ENCODE measurements at places on chromosomes 3 and 15.
A peak's percentile ranks its signal among the peaks of the same experiment; 100 is the strongest.

GRCh38 chr3:56693750-56694149, 10.7 kb upstream of the TASOR start:
- peak; percentile 56 for DNase-seq

GRCh38 chr15:28096670-28097431, 2.3 kb downstream of the OCA2 start:
- DNase-seq, result no peak

DNA sequence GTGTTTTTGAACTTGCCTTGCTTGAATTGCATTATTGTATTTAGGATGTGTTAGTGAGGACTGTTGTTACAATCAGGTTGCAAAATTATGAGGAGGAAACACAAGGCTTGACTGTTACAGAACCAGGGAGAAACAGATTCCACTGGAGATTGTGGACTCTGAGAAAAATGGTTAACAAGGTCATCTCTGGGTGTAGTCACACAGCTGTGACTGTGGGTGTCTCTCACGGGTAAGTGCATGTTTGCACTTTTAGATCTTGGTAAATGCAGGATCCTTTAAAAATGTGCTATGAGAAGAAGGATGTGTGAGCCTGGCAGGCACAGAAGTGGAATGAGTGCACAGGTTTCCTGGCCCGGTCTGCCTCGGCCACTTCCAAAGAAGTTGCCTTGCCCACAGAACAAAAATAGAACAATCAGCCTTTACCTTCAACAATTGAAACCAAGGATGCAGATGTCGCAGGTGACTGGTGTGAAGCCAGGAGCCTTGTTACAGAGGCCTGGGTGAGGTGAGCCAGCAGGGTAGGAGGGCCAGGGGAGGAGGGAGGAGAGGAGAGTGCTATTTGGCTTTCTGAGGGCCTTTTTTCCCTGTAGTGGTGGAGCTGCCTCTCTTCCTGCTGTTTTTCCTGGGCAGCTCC, 68.0 kb downstream of the ABHD5 start:
- no peak for DNase-seq

- no peak for DNase-seq
Observed at GRCh38 chr15:74964794-74965193, 8.2 kb upstream of the RPP25 start.

- DNase-seq, result no peak
Observed at GRCh38 chr3:10942690-10943205, 49.8 kb upstream of the SLC6A1 start.

GRCh38 chr3:52135332-52135731, 18.9 kb downstream of the POC1A start:
- no peak for DNase-seq

DNA sequence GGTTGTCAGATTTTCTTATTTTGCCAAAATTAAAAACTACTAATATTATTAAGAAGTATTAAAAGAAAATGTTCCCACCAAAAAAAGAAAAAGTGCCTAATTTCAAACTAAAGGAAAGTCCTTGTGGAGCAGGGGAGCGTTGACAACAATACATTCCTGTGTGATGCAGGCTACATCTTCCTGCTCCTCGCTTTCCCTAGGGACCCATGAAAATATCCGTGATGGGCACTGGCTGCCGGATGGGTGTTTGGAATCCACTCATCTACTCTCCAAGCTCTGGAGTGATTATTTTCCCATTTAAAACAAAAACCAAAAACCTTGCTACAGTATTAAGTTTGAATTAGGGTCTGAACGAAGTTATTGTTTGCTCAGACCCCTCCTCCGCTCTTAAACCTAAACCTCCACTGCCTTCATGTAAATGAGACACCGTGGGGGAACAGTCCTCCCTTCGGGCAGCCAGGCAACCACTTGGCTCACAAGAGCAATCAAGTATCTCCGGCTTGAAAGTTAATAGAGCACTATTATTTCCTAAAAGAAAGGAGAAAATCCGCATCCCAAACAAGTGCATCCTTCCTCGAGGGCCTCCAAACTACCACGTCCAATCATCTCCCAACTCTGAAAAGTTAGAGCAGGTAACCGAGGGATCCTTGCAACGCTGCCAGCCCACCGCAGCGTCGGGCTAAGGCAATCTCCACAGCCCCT, 1.5 kb downstream of the ITGB5 start:
- no peak for DNase-seq

DNA sequence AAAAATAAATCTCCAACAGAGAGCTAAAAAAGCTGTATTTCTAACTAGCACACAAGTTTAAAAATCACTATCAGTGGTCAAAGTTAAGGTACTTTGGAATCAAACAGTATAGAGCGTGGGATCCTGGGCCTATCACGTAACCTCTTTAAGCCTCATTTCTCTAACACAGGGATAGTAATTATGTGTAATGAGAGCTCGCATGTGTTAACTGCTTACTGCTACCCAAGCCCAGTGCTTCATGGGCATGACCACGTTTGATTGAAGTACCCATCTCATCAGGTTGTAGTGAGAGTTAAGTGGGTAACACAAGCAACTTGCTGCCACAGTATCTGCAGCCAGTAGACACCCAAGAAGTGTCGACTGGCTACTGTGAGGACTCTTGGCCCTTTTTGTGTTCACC, 28.2 kb upstream of the NOX5 start:
- DNase-seq, result no peak

DNA sequence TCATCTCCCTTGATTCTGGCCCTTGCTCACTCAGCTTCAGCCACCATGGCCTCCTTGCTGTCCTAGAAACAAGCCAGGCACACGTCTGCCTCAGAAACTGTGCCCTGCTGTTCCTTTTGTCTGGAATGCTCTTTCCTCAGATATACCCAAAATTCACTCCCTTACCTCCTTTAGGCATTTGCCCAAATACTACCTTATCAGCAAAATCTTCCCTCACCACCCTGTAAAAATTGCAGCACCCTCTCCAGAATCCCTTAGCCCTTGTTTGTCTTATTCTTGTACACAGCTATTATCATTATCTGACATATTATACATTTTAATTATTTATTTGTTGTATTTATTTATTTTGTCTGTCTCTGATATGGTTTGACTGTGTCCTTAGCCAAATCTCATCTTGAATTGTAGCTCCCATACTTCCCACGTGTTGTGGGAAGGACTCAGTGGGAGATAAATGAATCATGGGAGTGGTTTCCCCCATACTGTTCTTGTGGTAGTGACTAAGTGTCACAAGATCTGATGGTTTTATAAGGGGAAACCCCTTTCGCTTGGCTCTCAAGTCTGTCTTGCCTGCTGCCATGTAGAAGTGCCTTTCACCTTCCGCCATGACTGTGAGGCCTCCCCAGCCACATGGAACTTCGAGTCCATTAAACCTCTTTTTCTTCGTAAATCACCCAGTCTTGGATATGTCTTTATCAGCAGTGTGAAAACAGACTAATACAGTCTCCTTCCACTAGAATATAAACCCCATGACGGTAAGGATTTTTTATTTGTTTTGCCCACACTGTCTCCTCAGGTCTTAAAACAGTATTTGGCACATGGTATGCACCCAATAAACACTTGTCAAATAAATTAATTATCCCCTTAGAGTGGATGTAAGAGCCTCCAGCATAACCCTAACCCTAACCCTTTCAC, 60.0 kb upstream of the STT3B start:
- DNase-seq, result no peak

DNA sequence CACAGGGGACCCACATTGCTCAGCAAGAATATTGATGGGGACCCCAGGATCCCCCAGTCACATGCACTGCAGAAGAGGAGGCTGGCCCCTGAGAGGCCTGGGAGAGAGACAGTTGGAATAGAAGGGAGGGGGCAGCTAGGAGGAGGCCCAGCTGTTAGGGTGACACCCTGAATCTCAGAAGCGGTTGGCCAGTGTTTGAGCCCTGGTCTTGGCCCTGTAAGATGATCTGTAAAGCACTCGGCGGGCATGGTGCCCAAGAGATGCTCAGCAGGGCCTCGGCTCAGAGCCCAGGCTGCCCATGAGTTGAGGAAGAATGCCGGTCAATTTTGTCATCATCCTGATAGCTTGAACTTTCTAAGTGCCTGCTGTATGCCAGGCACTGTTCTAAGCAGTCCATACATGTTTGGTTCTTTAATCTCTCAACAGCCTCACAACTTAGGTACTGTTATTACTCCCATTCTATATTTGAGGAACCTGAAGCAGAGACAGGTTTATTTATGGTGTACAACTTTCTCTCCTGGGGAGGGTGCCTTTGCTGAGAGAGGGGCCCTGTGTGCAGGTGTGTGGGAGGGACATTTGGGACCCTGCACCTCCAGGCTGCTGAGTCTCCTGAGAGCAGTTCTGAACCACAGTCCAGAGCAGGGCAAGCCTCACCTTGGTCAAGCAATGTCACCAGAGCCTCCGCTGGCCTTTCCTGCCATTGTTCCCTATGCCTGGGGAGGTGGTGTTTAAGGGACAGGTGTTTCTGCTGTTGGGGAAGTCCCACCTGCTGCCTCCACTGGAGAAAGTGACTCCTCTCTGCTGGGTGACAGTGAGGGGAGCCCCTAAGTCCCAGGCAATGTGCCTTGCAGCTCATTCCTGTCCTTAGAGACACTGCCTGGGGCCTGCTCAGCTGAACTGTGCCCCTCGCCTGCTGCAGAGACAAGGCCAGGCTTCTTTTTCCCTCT, 26.0 kb downstream of the SLC6A6 start:
- no peak for DNase-seq

- no peak for DNase-seq
Observed at GRCh38 chr3:2934541-2934940, 175.6 kb downstream of the IL5RA start.

DNA sequence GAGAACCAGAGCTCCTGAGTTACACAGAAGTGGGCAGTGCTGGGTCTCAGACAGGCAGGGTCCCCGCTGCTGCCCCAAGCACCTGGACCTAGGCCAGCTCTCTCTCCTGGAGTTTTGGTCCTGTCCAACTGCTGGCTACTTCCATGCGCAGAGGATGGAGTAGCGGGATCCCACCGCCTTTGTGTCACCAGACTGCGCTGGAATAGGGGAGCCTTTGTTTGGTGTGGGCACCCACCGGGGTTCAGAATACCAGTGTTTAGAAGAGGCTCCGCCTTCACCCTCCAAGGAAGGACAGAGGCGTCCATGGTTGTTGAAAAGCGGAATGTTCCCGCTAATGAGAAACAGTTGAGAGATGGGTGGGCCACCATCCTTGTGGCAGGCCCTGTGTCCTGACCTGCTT, 154.4 kb downstream of the DNAJB8 start:
- no peak for DNase-seq

DNA sequence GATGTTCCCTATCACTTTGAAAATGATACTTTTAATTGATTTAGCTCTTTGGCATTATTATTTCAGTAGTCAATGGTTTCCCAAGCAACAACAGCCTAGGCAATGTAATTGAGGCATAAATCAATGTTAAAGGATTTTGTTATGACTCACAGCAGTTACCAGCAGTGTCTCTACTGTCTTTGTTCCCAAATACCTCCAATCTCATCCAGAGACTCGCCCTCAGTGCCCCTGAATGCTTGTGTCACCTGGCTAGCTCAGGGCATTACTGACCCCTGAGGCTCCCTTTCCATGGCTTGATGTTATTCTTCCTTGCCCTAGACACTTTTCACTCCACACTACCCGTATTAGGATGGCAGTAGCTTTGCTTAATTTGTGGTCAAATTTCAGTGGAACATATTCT, 227.2 kb downstream of the SQOR start:
- DNase-seq, result no peak

Measured in SIG-M5 (cell line).